ENCODE measurements at places on chromosomes 4 and X. TPM values are rescaled to one million over a fixed set of nuclear protein-coding genes. Genes with fewer than 3 reads are reported as not detected.

PRR32 gene
- total RNA-seq = not detected

CTAG1A gene
- total RNA-seq = not detected

PDCL2 gene
- total RNA-seq = not detected

FAT4 gene
- not detected for total RNA-seq

HSD17B13 gene
- not detected for total RNA-seq
